ENCODE measurements at places on chromosomes 11 and 22.

DNA sequence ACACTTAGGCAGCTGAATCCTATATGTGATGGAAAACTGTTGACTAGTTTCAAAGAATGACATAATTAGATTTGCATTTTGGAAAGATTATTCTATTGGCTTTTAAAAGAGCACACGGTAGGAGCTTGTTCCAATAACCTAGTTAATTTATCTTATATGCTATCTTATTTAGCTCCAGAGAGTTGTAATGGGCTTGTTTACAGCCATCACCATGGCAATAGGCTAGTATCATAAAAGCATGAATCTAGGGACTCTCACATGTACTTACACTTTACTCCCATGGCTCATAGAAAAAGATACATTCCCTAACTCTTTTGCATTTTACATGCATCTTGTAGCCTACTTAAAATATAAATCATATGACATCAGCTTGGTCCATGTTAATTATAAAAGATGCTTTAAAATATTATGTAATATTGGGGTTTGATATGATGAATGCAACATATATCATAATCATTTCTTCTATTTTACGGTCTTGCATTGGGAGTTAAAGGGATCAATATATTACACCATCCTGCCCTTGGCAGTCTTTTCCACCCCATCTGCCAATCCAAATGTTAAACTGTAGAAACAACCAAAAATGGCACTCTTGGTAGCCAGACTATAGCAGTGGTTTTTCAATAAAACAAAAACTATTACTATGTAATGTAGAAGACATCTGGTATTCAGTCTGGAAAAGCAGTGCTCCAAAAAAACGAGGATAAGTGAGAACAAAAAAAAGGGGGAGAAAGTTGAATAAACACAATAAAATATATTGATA lies 2254.0 kb downstream of the LRRC4C start:
- no peak for DNase-seq

DNA sequence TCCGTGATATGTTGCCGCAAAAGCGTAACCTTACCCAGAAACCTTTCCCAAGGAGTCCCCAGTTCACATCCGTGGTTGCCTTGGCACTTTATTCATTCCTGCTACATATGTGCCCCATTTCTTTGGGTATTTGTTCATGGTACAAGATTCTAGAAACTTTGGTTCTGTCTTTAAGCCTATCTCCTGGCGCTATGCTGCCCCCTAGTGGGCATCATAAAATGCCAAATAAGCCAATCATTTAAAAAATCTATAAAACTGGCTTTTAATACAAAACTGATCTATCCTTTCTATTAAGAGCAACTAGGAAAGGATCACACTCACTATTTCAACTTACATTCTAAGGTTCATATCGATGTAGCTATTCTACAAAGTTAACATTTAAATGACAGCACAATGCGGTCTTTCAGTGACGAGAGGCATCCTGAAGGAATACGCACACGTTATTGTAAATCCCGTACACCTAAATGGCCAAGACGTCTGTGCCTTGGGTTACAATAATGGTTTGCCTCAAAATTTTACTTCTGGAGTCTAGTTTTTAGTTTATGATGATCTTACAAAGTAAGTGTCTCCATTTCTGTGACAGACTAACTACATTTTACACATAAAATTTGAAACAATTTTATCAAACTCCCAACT lies 16.2 kb downstream of the PIWIL3 start:
- peak; percentile 15 for DNase-seq

- DNase-seq, result no peak
Observed at GRCh38 chr11:32437495-32438345, 2.4 kb upstream of the WT1 start.

DNA sequence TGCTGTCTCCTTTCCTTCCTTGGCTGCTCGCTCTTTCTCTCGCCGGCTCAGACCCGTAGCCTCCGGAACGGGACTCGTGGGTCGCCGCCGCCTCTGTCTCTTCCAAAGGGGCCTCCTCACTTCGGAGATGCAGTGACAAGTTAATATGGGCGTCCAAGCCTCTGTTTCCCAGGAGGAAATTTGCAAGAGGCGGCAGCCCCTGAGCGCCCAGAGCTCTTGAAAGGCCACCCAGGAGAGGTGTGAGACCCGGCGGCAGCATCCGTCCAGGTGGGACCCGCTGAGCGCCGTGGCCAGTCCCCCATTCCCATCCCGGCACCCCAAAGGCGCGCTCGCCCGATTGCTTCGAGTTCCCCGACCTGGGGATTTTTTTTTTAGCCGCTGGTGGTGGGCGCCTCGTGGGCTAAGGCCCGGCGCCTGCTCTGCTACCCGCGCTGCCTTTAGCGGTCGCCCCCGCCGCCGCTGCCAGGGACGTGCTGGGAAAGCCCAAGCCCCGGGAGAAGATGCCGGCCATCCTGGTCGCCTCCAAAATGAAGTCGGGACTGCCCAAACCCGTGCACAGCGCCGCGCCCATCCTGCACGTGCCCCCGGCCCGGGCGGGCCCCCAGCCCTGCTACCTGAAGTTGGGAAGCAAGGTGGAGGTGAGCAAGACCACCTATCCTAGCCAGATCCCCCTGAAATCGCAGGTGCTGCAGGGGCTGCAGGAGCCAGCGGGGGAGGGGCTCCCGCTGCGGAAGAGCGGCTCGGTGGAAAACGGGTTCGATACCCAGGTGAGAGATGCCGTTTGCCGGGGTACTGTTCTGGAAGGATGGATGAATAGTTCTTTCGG lies 772 bp downstream of the NAV2 start:
- no peak for DNase-seq

GRCh38 chr11:36899800-36900199 lies 301.8 kb upstream of the RAG2 start:
- DNase-seq, result no peak

DNA sequence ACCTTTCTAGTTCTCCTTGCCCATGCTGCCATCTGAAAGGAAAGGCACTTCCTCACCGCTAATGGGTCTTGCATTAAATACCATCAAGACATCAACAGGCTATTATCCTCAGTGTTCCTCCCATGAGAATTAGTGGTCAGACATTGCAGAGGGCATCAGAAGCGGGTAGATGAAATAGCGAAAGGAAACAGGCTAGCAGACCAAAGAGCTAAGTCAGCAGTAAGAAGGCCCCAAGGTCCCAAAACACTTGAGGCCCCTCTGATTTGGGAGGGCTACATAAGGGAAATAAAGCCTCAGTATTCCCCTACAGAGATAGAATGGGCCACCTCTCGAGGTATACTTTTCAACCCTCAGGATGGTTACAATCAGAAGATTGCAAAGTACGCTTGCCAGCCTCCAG lies 12.9 kb downstream of the KCNJ11 start:
- DNase-seq, result no peak

GRCh38 chr11:73259406-73260126 lies 12.6 kb upstream of the P2RY6 start:
- no peak for DNase-seq

- DNase-seq, result no peak
Observed at GRCh38 chr11:16896729-16897469, 117.3 kb downstream of the PLEKHA7 start.

- no peak for DNase-seq
Observed at GRCh38 chr22:20786048-20786447, 12.1 kb downstream of the SERPIND1 start.

DNA sequence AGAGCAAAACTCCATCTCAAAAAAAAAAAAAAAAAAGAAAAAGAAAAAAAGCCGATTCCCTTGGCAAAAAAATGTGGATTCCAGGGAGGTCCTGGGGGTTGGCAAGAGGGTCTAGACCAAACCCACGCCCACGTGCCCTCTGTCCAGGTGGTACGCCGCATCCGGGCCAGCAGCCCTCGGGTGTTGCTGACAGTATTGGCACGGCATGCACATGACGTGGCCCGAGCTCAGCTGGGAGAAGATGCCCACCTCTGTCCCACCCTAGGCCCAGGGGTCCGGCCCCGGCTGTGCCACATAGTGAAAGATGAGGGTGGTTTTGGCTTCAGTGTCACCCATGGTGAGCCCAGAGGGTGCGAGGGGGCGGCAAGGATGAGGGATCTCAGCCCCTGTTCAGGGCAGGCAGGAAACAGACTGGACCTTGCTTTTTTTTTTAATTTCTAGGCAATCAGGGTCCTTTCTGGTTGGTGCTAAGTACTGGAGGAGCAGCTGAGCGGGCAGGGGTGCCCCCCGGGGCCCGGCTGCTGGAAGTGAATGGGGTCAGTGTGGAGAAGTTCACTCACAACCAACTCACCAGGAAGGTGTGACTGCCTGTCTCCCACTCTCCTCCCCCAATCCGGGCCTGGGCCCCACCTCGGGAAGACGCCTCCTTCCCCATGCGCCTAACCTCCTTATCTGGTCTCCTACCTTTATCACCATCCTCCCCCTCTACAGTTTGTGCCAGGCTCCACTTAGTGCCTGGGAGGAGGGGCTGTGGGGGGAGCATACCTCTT lies 2.0 kb downstream of the NHERF4 start:
- DNase-seq, result no peak

DNA sequence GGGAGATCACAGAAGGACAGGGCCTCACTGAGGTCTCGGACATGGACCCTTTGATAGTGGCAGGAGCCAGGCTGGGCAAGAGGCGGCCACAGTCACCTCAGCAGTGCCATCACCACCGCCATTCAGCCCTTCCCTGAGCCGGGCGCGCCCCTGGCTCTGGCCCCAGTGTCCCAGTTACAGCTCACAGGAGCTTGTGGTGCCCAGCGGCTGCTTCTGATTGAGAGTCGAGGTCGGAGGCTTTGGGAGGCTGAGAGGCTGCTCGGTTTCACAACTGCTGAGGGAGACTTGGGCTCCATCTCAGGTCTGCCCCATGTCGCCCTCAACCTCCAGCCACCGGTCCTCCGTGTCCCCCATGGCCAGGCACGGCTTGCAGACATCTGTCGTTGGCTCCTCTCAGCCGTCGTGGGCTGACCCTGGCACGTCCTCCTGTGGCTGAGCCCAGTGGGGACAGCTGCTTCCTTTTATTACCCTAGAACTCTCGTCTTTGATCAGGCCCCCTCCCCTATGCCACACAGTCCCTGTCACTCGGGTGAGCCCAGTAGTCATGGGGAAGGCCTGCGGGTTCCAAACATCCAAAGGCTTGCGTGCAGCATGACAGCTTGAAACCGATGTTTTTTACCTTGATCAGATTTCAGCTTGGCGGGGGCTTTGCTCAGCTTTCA lies 28.4 kb upstream of the PPP6R3 start:
- no peak for DNase-seq

All from stimulated activated naive CD4-positive, alpha-beta T cell treated with Interleukin-2 at 50 U/mL for 16 hours (primary cell).